ENCODE measurements at places on chromosomes 16 and 17.

GRCh38 chr16:69820926-69821541, 58.9 kb downstream of the WWP2 start:
- no peak for DNase-seq

- DNase-seq = no peak
Observed at GRCh38 chr17:55089256-55089655, 120.7 kb downstream of the STXBP4 start.

DNA sequence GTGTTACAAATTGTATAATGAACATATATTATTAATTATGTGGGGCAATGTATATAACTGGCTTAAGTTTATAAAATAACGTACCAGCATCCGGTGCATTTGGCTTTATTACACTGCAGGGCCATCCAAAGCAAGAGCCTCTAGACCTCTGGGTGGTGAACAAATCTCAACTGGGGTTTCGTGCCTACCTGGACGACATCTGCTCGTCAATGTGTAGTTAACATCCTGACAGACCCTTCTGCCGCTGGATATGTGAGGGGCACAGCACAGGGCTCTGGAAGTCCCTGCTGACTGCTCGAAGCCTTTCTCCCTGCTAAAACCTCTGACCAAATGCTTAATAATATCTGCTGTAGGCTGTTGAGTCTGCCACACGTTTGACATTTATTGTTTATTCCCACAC, 2.3 kb downstream of the TMEM186 start:
- DNase-seq = no peak

GRCh38 chr16:66262253-66263167, 104.0 kb upstream of the CDH5 start:
- DNase-seq = no peak

DNA sequence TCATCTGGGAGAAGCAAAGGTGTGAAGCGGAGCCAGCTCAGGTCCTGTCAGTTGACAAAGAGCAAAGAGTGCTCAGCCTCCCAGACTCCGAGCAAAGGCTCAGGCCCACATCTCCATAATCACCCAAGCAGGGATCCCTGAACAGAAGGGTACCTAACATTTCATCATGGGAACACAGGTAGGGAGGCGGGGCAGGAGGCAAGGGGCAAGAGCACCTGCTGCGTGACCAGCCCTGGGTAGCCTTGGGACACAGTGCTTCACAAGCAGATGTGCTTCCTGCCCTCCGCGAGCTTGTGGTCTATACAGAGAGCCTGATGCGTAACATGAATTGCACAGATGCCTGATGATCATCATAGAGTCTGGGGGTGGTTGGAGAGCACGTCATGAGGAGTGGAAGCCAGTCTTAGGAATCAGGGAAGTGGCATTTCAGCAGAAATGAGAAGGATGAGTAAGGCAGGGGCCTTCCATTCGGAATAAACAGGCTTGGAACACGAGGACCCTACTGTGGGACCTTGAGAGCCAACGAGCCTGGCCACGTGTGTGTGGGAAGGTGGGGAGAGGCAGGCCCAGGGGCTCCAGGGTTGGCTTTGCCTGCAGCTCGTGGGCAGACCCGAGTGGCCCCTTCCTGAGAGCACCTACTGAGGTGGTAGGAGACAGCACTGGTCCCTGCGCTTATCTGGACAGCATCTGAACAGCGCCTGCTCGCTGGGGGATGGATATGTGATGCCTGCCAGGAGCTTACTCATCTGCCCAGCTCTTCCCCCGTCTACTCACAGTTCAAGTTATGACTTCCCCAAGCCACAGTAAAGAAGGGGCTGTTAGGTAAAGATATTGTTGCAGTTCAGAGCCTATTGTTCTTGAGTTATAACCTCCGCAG, 125.8 kb downstream of the CCDC182 start:
- DNase-seq = no peak
